ENCODE measurements at places on chromosomes 1 and 21.

GRCh38 chr1:32540605-32541004, 1.4 kb downstream of the ZBTB8A start:
- DNase-seq = peak; percentile 96

DNA sequence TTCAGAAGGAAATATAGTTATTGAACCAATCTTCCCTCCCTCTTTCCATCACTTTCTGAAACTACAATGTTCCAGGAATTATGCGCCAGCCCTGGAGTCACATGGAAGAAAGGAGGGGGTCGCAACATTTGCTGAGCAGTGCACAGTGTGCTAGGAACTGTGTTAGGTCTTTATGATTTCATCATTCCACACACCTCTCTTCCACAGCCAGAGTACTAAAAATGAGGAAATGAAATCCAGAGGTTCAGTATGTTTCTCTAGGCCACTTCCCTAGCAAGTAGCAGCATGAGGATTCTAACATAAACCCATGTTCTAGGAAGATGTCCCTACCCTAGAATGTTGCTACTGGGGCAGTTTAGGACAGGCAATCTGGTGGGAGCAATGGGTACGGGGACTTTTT, 158.1 kb downstream of the SLC45A1 start:
- no peak for DNase-seq

DNA sequence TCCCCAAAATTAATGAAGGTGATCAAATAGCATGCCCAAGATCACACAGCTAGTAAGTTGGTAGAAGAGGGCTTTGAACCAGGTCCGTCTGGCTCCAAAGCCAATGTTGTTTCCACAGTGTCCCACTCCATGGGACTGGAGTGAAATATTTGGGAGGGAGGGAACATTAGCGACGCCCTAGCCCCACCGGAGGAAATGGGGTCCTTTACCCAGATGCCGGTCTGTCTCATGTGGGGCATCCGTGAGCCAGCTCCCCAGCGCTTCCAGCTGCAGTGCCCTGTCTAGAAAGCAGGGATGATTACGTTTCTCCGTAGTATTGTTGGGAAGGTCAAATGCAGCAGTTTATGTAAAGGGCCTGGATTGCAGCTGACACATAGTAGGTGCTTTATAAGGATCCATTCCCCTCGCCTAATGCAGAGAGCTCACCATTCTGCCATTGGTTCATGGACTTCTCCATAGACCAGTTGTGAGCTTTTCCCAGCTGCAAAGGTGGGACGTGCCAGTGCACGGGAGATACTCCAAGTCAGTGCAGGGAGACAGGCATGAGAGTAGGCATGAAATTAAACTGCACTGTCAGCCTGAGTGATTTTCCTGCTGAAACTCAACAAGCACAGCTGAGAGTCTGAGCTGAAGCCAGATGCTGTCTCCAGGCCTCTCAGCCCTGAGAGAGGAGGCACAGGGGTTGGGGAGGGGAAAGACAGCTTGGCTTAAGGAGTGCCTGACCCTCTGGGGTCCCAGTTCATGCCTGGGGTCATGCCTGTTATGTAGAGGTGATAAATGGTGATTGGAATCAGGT, 24.7 kb downstream of the QSOX1 start:
- no peak for DNase-seq

- no peak for DNase-seq
These were observed 118.3 kb downstream of the NOS1AP start for GRCh38 chr1:162187687-162188276.

DNA sequence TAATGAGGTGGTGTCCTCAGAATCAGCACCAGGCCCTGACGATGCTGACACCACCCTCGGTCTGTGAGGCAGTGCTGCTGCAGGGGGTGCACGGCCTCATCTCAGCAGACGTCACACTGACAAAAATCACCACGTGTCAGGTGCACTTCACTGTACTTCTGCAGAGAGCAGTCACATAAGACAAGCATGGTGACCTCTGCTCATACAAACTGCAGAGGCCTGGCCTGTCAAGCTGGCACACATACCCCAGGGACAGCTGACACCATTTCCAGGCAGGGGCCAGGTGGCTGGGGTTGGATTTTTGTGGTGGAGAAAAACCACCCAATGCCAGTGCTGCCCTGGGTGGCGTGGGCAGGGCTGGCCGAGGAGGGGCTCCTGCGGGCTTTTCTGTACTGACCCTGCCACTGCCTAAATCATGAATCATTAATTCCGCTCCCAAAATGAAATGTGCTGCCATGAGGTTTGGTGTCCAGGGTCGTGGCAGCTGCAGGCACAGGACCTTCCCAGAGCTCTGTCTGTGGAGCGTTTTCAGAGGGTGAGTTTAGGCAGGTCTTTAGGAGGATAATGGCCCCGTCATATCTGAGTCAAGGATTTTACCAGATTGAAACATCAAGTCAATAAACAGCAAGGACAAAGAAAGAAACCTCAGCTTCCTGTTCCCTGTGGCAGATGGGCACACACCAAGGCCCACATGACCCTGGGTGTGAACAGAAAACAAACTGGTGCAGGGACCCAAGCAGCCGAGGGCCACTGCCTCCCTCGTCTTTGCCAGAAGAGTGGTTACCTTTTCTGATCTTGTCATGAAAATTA, 33.4 kb upstream of the GPR153 start:
- no peak for DNase-seq

GRCh38 chr1:221439747-221440501, 302.0 kb downstream of the DUSP10 start:
- peak; percentile 81 for DNase-seq

GRCh38 chr1:89890085-89890752, 69.4 kb downstream of the LRRC8D start:
- peak; percentile 93 for DNase-seq

- peak; percentile 69 for DNase-seq
These were observed 406 bp downstream of the KIAA0040 start for GRCh38 chr1:175192111-175192629.

GRCh38 chr1:202135221-202135721, 9.3 kb downstream of the ARL8A start:
- peak; percentile 80 for DNase-seq

DNA sequence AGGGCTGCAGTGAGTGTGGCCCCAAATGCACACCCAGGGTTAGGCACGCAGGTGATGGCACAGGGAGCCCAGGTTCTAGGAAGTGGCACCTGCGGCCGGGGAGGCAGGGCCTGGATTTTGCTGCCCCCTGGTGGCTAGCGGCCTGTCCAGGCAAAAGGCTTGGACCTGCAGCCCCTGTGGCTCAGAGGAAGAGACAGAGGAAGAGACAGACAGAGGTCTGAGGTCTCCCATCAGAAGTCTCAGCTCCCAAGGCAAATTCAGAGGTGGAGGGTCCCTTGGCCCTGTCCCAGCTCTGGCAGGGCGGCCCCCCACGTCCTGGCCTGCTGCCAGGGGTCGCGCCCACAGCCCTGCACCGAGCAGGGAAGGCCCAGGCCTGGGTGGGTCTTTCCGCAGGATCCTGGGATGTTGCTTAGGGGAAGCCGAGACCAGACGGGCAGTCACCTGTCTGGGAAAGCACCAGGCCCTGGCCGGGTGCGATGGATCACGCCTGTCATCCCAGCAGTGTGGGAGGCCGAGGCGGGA, 8.0 kb upstream of the TNFRSF14 start:
- DNase-seq = peak; percentile 84

DNA sequence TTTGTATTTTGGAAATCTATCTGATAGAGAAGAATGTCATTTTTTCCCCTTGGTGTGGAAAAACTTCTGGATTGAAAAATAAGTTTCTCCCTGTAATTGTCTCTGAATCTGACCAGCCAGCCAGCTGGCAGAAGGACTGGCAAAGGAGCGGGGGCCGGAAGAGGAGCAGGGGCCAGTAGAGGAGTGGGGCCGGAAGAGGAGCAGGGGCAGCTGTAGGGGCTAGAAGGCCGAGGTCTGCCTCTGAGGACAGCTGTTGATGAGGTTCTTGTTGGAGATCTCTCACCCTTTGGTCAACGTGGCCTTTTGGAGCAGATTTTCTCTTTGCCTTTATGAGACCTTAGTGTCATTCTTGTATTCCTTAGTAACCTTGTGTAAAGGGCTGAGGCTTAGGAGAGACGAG, 121.8 kb downstream of the GALNT2 start:
- DNase-seq = no peak

- no peak for DNase-seq
These were observed 58.5 kb downstream of the MAP10 start for GRCh38 chr1:232863544-232864275.

DNA sequence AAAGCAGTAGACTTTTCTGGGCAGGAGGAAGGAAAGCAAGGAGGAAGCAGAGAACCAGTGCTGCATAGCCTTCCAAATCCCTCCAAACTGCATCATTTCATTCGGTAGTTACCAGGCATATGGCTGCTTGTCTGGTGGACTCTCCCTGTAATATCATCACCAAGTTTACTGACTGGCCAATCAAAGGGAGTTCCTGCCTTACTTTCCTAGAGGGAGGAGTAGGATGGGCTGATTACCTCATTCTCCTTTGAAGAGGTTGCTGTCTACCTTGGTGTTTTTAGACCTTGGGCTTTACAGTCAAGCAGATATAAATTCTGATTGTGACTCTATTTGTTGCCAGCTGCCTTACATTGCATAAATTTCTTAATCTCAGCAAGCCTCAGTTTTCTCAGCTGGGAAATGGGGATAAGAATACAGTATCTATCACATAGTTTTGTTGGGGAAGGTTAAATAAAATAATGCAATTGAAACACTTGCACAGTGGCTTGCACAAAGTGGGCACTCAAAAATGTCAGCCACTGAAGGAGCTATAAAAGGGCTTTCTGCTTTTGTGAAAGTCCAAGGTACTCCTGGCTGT, 297.3 kb upstream of the PROX1 start:
- no peak for DNase-seq

GRCh38 chr1:25683731-25684130, 67.1 kb downstream of the MAN1C1 start:
- DNase-seq = no peak

GRCh38 chr1:233376382-233377110, 49.0 kb downstream of the MAP3K21 start:
- DNase-seq = no peak

DNA sequence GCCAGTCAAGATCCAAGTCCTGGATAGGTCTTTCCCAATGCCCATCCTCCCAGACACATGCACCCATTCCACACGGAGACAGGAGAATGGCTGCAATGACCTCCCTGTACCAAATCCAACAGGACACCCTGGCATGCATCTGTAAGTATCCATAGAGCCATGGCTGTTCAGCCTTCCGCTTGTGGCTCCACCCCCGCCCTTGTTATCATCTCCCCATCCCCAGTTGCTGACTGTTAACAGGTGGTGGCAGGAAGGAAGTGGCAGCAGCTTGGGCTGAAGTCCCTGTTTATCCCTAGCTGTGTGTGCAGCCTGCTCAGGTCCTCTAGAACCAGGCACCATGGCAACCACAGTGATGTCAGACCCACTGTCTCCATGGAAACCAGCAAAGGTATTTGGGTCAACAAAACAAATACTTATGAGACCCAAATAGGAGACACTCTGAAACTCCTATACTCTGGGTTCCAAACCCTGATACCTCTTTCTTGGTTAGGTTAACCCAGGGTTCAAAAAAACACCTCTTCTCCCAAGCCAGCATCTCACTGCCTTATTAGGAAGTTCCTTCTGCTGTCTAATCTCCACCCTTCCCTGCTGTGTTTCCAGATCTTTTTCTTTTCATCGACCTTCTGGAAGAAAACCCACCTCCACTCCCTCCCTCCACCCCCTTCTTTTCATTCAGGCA, 721 bp downstream of the PBXIP1 start:
- peak; percentile 95 for DNase-seq

GRCh38 chr1:10685808-10686403, 110.5 kb downstream of the CASZ1 start:
- no peak for DNase-seq

DNA sequence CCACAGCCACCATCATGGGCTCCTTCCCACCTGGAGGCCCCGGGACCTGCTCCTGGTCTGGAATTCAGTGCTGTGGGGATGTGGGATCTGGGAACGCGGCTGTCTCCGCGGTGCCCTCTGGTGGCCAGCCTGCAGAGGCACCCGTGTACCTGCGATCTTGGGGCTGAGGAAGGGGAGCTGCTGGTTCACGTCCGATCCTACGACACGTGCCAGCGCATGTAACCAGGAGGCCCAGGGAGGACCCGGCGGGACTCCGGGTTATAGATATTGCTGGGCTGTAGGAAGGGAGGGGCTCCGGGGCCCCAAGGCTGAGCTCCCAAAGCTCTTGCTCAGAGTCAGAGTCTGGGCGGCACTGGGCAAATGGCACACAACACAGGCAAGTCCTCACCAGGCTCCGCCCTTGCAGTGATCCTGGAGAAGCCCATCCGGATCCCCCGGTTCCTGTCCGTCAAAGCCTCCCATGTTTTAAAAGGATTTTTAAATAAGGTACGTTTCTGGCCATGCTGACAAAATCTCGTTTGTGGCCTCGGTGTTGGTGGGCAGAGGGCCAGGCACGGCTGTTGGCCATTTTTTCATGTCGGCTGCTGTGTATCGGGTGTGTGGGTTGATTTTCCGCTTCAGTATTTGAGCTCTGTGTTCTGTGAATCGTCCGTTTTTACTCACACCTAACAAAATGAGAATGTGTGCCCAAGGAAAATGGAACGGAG, 20.1 kb downstream of the FAAP20 start:
- DNase-seq = peak; percentile 85

- DNase-seq = no peak
These were observed 598.3 kb upstream of the ZP4 start for GRCh38 chr1:238489006-238489405.

GRCh38 chr1:178488393-178488792, 8.4 kb downstream of the CLEC20A start:
- DNase-seq = no peak

DNA sequence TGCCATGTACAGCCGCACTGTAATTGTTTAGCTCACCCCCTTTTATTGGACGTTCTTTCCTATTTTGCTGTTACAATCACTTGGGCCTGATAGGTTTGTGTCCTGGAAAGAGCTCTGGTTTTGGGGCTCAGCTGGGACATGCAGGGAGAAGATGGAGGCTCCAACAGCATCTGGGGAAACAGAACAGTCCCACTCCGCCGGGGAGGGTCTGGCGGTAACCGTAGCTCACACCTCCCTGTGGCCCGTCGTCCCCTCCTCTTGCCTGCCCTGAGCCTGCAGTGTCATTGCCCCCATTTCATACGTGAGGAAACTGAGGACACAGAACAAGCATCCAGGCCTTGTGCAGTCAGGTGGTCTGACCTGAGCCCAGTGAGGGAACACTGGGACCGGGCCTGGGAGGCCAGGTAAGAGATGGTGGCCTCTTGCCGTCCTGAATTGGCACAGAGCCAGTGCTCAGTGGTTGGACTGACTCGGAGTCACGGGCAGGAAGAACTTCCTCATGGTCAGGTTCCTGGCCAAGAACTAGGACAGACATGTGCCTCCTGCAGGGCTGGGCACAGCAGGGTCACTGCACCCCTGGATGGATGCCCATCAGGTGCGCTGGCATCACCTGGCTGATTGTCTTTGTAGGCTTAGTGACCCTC, 41.8 kb downstream of the S100B start:
- DNase-seq = no peak

DNA sequence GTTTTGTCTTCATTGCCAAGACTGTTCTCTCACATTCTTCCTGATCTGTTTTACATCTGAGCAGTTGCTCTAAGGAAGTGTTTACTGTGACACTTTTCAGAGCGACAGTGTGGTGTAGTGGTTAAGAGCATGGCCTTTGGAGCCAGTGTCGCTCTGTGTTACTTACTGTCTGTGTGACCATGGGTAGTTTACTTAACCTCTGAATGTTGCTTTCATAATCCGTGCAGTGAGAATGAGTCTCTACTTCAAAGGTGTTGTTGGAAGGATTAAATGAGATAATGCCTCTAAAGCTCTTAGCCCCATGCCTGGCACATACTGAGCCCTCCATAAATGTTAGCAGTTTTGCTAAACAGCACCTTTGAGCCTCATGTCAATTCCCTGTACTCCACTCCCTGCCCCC, 35.9 kb upstream of the ZFP69B start:
- no peak for DNase-seq

GRCh38 chr21:41891132-41891531, 12.0 kb upstream of the PRDM15 start:
- no peak for DNase-seq

GRCh38 chr1:150535511-150536287, 13.5 kb upstream of the ADAMTSL4 start:
- DNase-seq = peak; percentile 97
